HFFc6 (cell line): ENCODE measurements at places on chromosomes 12 and 14.

- DNase-seq = no peak
Observed at GRCh38 chr14:61132894-61133293, 148.2 kb downstream of the TMEM30B start.

DNA sequence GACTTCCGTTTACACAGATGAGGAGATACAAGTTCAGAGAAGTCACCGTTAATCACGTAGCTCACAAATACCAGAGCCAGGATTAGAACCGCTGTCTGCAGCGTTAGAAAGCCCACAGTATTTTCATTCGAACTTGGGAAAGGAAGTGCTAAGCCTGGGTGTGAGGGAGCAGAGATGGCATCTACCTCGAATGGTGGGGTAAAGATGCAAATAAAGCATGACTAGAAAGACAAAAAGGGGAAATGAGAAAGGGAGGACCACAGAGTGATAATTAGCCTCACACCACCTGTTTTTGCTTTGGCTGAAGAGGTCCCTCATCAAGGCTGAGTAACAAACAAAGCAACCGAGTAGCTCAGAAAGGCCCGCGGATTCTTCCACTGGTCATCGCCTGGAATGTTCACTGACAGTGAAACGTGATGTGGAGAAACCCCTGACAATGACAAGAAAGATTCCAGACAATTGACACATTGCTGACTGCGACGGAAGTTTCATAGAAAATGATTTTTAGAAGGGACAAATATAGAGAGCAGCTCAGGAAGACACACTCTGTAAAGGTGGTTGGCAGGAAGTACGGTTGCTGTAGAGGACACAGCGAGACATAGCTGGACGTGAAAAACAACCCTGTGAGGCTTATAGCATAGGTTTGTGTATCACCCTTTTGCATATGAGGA, 31.5 kb upstream of the BHLHE41 start:
- DNase-seq = no peak

DNA sequence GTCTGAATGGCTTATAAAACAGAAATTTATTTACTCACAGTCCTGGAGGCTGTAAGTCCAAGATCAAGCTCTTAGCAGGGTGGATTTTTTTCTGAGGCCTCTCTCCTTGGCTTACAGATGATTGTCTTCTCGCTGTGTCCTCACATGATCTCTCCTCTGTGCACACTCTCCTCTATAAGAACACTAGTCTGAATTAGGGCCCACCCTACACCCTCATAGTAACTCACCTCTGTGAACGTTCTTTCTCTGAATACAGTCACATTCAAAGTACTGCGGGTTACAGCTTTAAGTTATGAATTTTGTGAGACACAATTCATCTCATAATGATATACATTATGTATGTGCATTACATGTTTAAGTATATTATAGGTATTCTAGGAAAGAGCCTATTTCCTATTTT, 135.7 kb upstream of the ATXN7L3B start:
- DNase-seq = no peak

GRCh38 chr14:73991092-73991491, 28.0 kb downstream of the ENTPD5 start:
- no peak for DNase-seq

DNA sequence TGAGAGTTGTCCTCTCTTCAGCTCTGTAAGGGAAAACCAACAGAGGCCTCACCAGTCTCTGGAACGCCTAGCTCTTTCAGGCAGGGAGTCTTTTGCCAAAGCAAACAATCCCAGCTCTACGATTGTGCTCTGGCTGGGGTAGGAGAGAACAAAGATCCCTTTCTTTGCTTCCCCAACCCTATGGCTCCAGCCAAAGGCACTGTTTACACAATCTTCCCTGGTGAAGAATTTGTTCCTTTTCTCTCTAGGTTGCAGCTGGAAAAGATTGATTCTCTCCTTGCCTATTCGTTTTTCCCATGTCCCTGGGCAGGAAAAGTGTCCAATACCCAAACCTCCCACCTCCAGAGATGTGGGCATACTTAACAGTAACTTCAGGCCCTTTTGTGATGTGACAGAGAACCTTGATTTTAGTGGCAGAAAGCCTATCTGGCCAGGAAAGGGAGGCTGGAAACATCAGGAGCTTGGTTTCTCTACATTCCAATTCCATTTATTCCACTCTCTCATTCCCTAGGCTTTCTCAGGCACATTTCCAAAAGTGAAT, 16.8 kb downstream of the ATP5MC2 start:
- no peak for DNase-seq

DNA sequence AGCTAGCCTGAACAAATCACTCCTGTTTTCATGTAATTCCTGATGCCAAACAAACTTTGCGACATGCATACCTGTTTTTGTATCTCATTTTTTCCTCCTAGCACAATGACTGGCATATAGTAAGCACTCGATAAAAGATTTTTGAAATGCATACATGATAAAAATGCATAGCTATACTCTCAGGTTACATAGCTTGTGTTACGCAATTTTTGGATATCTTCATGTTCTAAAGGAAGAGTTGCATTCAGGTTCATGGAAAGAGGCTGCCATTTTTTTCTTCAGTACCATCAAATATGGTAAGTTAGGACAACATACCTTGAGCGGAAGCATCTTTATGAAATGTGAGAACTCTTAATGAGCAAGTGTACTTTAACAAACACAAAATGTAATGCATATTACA, 284.8 kb upstream of the DIO2 start:
- no peak for DNase-seq
